ENCODE measurements at places on chromosomes 13 and 19.

GRCh38 chr19:3849092-3849491 is 19.7 kb downstream of the ZFR2 start:
- DNase-seq, result peak; percentile 40

- no peak for DNase-seq
Observed at GRCh38 chr13:46659413-46660065, 106.6 kb downstream of the LRCH1 start.

DNA sequence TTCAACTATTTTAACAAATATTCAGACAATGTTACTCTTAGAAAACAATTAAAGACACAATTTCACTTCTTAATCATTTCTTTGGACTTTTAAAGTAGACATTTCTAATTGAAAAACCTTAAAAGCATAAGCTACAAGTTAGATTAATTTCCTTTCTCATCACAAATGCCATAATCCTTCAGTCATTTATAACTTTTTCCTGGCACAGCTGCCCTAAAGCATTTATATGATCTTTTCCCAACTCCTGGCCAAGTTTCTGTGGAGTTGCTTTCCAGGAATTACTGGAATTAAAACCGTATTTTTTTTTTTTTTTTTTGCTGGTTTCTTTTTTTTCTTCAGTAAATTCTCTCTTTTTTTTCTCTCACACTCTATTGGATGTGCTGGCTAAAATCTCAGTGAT is 615.9 kb downstream of the TBC1D4 start:
- no peak for DNase-seq

GRCh38 chr13:48449656-48450055 is 36.7 kb upstream of the LPAR6 start:
- DNase-seq, result no peak

- no peak for DNase-seq
Observed at GRCh38 chr13:48567515-48568369, 34.9 kb upstream of the RCBTB2 start.

- DNase-seq, result no peak
Observed at GRCh38 chr13:83657281-83657680, 225.0 kb downstream of the SLITRK1 start.

DNA sequence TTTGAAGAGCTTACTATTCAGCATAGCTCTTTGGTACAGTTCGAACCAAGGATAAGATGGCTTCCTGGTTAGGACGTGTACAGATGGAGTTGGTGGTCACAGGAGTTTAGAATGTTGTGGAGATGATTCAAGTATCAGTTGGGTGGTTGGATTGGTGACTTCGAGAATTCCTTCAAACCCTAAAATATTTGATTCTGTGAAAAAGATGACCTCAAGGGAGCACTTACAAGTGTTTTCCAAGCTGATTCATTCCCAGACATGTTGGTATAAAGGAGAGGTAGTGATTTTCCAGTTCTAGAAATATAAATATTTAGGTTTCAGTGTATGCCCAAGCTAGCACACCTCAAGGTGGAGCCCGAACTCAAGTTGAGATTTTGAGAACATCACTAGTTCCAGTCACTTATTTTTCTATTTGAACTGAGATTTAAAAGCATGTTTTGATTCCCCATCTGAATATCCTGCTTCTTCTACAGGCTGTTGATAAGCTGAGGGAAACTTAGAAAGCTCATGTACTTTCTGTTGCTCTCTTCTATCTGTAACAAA is 306.1 kb downstream of the DCT start:
- no peak for DNase-seq

GRCh38 chr19:15101479-15102082 is 5.6 kb upstream of the SYDE1 start:
- DNase-seq, result peak; percentile 66

GRCh38 chr19:32935629-32936028 is 36.1 kb downstream of the CEP89 start:
- no peak for DNase-seq

Data from CD4-positive, alpha-beta T cell treated with Interleukin-6 for 4 hours (primary cell).